Endothelial cell of umbilical vein (primary cell): ENCODE measurements at places on chromosomes 7 and 10. TPM values are rescaled to one million over a fixed set of nuclear protein-coding genes. Genes with fewer than 3 reads are reported as not detected.

DNA sequence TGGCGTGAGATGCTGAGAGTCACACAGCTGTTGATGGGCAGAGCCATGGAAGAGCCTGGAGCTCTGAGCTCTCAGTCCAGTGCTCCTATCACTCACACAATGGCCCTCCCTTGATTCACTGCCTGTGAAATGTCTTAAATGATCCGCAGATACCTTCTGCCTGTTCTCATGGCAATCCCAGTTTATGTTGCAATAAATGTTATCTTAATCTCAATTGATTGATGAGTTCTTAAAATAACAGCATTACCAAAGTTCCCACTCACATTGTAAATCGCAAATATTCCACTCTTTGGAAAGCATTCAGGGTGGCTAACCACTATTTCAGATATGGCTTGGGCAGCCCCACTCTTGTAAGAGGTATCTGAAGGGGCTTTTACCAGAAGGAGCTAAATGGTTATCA lies 865.5 kb downstream of the LRMDA start:
- no peaks in the 10 kb centered on the region for H3K27me3 ChIP-seq
- no peaks in the 10 kb centered on the region for H3K36me3 ChIP-seq
- no peak for DNase-seq
- H3K4me1 ChIP-seq = no peaks in the 10 kb centered on the region
- no peak overlapping the region for H3K4me3 ChIP-seq

GRCh38 chr7:36621396-36621795 lies 102.9 kb downstream of the AOAH start:
- H3K27ac ChIP-seq = no peak overlapping the region
- H3K27me3 ChIP-seq = no peaks in the 10 kb centered on the region
- H3K36me3 ChIP-seq = no peaks in the 10 kb centered on the region
- DNase-seq = no peak
- H3K4me3 ChIP-seq = no peak overlapping the region
- no peaks in the 10 kb centered on the region for H3K4me1 ChIP-seq

GRCh38 chr7:106823631-106824030 lies 41.5 kb upstream of the PIK3CG start:
- H3K4me1 ChIP-seq = no peaks in the 10 kb centered on the region
- no peak for DNase-seq
- no peak overlapping the region for H3K27ac ChIP-seq
- H3K36me3 ChIP-seq = no peaks in the 10 kb centered on the region
- no peaks in the 10 kb centered on the region for H3K27me3 ChIP-seq
- no peak overlapping the region for H3K4me3 ChIP-seq

- no peaks in the 10 kb centered on the region for H3K36me3 ChIP-seq
- no peak overlapping the region for H3K4me3 ChIP-seq
- no peak for DNase-seq
- H3K27ac ChIP-seq = no peak overlapping the region
These were observed 46.7 kb downstream of the ADCYAP1R1 start for GRCh38 chr7:31098642-31099360.

DNA sequence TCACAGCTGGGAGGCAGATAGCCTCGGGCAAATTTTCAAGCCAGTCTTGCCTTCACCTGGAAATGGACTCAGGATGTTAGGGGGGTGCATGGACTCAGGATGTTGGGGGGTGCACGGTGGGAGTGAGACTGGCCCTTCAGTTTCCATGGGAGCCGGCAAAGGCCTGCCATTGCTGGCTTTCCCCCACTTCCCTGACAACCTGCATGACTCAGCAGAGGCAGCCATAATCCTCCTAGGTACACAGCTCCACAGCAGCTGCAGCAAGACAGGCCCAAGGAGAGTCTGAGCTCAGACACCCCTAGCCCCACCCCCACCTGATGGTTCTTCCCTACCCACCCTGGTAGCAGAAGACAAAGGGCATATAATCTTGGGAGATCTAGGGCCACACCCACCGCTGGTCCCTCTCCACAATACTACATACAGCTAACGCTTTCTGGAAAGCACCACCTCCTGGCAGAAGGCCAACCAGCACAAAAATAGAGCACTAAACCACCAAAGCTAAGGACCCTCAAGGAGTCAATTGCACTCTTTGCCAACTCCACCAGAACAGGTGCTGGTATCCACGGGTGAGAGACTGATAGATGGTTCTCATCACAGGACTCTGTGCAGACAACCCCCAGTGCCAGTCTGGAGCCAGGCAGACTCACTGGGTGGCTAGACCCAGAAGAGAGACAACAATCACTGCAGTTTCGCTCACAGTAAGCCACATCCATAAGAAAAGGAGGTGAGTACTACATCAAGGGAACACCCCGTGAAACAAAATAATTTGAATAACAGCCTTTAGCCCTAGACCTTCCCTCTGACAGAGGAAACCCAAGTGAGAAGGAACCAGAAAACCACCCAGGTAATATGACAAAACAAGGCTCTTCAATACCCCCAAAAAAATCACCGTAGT lies 18.3 kb downstream of the C7orf25 start:
- peaks cover 6% of the 10 kb centered on the region for H3K4me1 ChIP-seq
- no peaks in the 10 kb centered on the region for H3K36me3 ChIP-seq
- H3K27ac ChIP-seq = no peak overlapping the region
- DNase-seq = no peak

Gene VAX1
- total RNA-seq = not detected in 2 replicates
